ENCODE measurements at places on chromosomes 1 and 21.

DNA sequence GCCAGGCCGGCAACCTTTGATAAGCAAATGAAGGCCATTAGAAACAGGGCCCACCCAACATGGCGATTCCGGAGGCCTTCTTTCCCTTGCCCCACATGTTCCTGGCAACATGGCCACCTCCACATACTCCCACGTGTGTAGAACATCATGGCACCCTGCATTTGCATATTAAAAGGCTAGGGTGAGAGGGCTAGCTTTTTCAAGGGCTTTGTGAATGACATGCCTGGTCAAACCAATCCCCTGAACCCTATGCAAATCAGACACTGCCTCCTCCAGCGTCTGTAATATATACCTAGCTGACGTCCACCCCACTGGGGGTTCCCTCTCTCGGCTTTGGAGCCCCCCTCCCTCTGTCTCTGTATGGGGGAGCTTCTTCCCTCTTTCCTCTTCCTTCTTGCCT is 1.6 kb downstream of the ADCY10 start:
- DNase-seq, result no peak

DNA sequence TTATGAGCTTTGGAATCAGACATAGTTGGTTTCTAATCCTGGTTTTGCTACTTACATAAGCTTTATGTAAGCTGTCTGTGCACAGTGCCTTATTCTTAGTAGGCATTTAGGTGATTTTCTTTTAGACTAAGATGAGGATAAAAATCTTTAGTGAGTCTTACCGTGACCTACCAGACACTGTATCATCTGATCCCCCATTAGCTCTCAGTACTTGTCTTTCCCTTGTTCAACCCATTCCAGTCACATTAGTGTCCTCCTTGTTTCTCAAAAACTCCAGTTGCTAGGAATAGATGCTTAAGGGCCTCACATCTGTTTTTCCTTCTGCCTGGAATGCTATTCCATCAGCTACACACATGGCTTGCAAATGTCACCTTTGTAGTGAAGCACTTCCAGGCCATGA is 18.8 kb downstream of the PPP1R12B start:
- no peak for DNase-seq

GRCh38 chr1:42142894-42143675 is 10.1 kb upstream of the GUCA2B start:
- no peak for DNase-seq

DNA sequence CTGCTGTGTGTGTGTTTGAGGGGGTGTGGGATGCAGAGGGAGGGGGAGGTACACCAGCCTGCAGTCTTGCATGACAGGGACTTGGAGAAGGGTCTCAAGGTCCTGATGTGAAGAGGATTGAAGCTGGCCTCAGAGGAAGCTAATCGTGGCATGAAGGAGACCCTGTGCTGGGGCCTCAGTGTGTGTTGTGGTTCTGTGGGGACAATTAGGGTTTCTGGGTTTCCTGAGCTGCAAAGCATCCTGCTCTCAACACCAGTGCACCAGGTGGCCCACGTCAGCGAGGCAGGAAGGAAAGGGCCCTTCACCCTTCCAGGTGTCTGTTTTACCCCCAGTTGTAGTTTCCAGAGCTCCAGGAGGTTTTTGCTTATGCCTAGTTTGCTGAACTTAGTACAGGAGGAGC is 52.8 kb downstream of the TENT5C start:
- DNase-seq, result no peak

DNA sequence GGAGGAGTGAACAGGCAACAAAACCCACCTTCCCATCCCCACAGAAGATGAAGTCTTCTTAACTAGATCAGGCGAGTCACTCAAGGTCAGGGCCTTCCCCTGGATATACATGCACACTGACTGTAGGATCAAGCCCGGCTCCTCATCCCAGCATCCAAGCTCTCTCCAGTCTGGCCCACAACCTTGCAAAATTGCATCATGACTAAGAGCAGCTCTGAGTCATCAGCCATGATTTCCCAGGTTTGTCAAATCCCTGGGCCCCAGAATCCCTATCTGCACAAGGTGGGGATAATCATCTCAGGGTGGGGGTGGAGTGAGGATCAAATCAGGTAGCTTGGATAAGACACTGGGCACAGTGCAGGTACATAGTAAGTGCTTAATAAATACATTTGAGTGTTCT is 199.3 kb upstream of the GRIK3 start:
- DNase-seq, result no peak

DNA sequence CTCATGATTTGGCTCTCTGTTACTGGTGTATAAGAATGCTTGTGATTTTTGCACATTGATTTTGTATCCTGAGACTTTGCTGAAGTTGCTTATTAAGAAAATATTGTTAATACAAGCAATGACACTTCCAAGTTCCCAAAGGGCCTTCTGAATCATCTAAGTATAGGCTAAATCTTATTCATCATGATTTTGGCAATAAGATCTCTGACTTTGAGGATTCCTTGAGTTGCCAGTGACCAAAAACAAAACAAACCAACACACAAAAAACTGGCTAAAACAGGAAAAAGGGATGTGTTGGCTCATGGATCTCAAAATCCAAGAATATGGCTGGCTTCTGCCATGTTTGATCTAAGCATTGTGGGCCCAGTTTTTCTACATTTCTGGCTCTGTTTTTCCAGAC is 163.4 kb downstream of the HHIPL2 start:
- DNase-seq, result no peak
